Islet precursor cell (in vitro differentiated cells): ENCODE measurements at places on chromosomes 12 and 14.
A peak's percentile ranks its signal among the peaks of the same experiment; 100 is the strongest.

- no peak for DNase-seq
These were observed 4.4 kb upstream of the WSB2 start for GRCh38 chr12:118065380-118065779.

- DNase-seq: no peak
These were observed at the start of gene PRB3 for GRCh38 chr12:11269607-11270006. TSS of gene PRB3 (minus strand) at chr12:11269707. CDS start at chr12:11269669, 38 bp downstream.

DNA sequence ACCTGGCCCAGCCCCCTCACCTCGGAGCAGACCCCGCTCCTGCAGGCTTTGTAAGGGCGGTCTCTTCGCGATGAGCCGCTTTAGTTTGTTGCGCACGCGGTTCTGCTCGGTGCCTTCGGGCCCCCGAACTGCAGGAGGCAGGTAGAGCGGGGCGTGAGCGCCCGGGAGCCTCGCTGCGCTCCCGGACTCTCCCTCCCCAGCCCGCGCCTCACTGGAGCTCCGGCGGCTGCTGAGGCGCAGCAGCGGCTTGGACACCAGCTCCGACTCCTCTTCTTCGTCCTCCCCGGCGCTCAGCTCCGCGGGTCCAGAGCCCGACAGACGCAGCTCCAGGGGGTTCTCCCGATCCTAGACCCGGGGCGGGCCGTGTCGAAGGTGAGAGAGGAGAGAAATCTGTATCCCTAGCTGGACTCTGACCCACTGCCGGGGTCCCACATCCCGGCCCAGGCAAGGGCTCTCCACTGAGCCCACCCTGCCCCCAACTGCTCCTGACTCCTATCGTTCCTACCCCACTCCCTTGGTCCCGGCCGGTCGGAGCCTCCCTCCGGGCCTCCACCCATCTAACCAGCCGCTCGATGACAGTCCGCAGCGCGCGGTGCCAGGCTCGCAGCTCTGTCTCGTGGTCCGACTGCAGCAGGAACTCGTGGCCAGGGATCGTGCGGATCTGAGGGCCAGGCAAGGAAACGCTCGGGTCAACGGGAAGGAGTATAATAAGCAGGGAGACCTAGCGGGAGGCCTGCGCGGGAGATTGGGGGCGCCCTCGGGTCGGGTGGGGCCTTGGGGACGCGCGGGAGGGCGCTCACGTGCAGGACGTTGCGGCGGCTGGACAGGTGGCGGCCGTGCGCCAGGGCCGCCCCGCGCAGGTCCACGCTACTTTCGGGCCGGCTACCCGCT is 4.2 kb downstream of the ARHGAP9 start:
- DNase-seq: peak; percentile 76

- DNase-seq: no peak
These were observed 33.7 kb downstream of the MDM2 start for GRCh38 chr12:68841717-68842116.

DNA sequence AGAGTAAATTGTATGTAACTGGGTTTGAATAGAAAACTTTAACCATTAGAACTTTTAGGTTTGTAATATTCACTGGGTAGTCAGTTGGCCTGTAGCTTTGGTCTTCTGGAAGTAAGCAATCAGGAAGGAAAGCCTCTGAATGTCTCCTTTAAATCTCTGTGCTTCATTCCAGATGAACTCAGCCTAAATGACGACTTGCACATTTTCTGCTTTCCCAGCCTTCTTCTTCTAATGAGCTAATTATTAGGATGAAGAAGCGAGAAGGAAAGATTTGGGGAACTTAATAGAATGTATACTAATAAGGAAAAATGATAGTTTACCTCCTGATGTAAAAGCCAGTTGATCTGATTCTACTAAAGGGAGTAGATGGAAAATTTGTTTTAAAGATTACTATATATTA is 90.4 kb downstream of the MIA2 start:
- DNase-seq: no peak

- DNase-seq: no peak
These were observed 62.1 kb upstream of the GALNT9 start for GRCh38 chr12:132391326-132392041.

- peak; percentile 97 for DNase-seq
These were observed 44.5 kb downstream of the PSMA6 start for GRCh38 chr14:35336494-35337268.

DNA sequence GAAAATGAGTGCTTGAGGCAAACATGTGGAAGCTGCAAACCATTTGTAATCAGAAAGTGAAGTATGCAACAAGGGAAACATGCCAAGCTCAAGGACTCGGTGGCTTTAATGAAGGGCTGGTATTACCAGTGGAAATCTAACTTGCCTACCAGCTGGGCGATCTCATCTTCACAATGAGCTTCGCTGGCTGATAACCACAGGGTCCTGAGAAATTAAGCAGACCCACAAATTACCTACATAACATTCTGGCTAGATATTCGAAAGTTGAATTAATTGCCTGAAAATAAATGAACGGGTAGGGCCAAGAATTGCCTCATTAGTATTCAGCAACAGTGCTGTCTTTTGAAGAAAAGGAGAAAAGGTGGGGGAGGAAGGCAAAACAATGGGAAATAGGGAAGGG is 439.4 kb downstream of the PDZRN4 start:
- DNase-seq: no peak

- no peak for DNase-seq
These were observed 42.3 kb downstream of the FBXO34 start for GRCh38 chr14:55313480-55313879.

GRCh38 chr14:72948481-72949138 is 22.3 kb downstream of the DCAF4 start:
- DNase-seq: peak; percentile 78

GRCh38 chr12:15244341-15244740 is 23.1 kb upstream of the RERG start:
- no peak for DNase-seq

- DNase-seq: no peak
These were observed 365.3 kb downstream of the ZFP36L1 start for GRCh38 chr14:68427550-68427890.

DNA sequence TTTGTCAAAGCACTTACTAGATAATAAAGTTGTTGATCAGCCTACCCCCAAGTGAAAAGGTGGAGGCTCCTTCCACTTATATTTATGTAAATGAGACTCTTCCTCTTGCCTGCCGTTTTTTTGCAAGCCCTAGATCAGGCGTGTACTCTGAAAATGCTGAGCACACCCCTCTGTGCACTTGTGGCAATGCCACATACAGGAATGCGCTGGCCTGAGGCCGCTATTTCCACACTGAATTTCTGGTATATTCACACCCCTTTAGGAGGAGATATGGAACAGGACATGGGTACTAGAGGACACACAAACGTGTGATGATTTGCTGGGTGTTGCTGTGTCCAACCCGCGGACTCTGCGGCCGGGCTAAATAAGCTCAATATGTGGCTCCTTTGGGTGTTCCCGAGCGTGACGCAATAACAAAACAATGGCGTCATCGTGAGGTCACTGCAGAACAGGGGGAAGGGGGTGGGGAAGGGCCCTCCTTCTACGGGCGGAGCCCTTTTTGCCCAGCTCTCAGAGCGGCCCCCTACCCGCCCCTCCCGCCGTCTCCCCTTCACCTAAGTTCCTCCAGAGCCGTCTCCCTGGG is 554 bp upstream of the TSPAN31 start:
- DNase-seq: no peak

GRCh38 chr12:89212339-89212771 is 139.9 kb downstream of the DUSP6 start:
- no peak for DNase-seq

GRCh38 chr12:90978117-90978770 is 23.3 kb upstream of the CCER1 start:
- no peak for DNase-seq

- DNase-seq: no peak
These were observed 40.8 kb upstream of the EPS8 start for GRCh38 chr12:15829949-15830348.

DNA sequence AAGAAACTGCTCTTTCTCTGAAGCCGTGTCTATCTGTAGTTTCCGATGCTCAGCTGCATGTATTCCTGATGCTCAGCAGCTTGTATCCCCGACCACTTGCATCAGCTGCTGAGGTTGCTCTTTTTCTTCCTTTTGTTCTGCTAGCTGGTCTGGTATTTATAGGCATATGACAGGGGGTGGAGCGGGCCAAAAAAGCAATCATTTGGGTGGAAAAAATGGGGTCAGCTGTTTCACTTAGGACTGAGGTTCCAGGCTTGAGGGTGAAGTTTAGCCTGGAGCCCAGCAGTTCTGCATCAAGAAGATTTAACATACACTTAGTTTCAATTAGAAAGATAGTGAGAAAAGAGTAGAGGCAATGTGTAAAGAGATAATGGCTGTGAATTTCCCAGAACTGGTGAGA is 23.6 kb upstream of the AMN1 start:
- no peak for DNase-seq

DNA sequence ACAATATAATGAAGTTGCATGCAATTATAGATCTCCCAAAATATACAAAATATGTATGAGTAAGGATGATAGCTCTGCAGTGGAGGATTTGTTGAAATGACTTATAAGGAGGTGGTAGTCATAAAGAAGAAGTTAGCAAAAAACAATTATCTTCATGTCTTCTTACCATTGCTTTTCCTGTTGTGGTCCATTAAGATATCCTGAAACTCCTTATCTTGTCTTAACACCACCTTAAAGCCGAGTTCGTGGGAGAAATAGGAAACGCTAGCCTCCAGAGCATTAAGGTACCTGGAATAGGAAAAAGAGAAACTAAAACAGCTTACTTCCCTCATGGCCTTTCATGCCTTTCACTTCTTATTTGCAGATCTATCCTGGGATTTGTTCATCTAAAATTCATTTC is 15.2 kb downstream of the GUCY2C start:
- no peak for DNase-seq

DNA sequence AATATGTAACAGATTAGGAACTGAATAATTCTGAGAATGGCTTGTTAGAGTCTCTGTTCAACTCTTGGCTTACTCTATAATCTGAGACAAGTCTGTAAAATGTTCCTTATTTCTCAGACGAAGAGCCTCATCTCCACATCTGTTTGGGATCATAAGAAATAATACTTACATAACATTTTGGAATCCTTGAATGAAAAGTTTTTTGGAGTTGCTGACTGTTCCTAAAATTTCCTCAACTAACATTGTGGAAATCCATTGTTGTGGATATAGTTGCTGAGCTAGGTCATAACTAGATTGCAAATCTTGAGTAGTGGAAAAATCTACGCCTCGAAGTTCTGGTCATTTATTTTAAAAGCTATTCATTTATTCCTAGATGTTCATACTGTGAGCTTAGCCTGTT is 402.9 kb downstream of the ZFP36L1 start:
- no peak for DNase-seq

GRCh38 chr12:119156401-119157044 is 22.2 kb upstream of the HSPB8 start:
- DNase-seq: peak; percentile 84

DNA sequence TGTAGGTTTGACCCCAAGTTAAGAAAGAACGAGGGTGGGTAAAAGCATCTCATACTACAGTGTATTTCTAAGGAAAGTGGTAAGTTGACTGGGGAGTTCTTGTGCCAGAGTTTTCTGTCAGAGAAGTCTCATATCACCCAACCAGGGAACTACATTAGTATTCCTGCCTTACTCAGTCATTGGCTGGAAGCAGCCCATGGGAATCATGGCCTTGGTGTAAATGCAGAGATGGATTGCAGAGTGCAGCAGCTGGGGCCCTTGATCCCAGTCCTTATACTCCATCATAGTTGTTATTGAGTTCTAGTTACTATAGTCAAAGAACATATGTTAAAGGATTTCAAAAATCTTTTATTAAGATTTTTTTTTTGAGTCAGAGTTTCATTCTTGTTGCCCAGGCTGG is 105.8 kb downstream of the MNAT1 start:
- no peak for DNase-seq

DNA sequence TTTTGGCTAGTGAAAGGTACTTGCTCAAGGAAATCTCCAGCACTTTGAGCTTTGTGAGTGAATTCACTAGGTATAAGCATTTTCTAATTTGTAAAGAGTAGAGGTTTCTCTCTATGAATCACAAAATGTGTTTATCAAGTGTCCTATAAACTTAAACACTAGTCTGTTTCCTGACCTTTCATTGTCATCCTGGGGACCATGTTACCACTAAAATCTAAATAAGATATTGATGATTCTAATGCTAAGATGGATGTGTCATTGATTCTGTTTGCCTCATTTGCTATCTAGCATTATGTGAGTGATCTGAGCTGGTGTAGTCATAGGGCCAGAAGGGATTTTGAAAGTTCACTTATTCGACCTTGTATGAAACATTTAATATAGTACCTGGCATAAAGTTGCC is 80.4 kb upstream of the DNM1L start:
- DNase-seq: no peak

DNA sequence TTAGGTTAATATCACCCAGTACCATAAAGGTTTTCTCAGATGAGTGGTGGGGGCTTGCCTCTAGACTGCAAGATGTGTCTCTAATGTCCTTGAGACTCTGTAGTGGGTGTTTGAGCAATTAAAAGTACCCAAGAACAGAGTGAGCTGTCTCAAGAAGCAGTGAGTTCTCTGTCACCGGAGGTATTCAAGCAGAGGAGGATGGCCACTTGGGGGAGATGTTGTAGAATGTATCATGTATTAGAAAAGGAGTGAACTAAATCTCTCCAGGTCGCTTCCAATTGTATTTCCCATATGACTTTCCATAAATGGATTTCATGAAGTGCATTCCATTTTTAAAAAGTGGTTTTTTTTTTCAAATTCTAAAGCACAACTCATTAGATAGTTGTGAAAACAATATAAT is 35.0 kb downstream of the SLC17A8 start:
- no peak for DNase-seq

DNA sequence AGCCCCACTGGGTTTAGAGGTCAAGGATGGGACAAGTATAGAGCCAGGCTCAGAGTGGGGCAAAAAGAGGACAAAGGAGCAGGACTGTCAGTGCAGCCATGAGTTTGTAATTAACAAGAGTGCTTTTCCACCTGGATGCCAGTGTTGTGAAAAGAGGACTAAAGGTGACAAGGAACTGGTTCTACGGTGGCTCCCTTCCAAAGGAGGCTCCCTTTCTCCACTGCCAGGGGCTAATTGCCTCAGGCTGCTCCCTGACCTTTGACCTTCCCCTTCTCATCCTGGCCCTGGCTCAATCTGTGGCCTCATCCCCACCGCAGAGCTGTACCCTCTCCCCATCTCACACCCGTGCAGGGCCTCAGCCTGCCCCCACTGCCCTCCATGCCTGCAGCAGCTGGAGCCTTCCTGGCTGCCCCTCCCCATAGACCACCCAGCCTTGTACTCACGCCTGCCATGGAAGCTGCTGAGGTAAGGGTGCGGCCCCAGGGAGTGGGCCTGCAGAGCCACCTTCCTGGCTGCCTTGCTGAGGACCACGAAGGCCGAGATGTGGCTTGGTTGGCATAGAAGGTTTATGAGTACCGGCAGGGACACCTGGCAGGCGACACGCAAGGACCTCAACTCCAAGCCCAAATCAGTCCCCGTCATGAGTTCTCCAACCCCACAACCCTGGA is 24.8 kb upstream of the FKBP4 start:
- DNase-seq: peak; percentile 48

GRCh38 chr14:74571901-74572725 is 39.9 kb downstream of the LTBP2 start:
- peak; percentile 84 for DNase-seq

DNA sequence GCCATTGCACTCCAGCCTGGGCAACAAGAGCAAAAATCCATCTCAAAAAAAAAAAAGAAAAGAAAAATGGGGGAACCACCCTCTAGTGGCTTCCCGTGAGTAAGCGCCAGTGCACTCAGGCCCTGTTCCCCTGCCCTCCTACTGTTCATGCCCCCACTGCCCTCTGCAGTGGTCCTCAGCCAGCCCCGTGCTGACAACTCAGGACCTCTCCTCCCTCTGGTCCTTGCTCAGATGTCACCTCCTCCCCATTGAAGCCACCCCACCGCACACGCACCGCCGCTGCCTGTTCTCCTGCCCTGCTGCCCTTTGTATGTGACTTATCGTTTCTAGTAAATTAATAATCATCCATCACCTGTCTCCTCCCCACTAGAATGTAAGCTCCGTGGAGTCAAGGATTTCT is 58.8 kb upstream of the DYNC1H1 start:
- peak; percentile 40 for DNase-seq

GRCh38 chr14:39827901-39828655 is 395.8 kb upstream of the FBXO33 start:
- DNase-seq: no peak
